T-helper 17 cell (primary cell): ENCODE measurements at places on chromosomes 5 and 9. TPM values are rescaled to one million over a fixed set of nuclear protein-coding genes. Genes with fewer than 3 reads are reported as not detected.

Gene IFNA21
- not detected for total RNA-seq

Gene CCDC192
- total RNA-seq, result not detected

- DNase-seq, result no peak
Observed at GRCh38 chr9:77028478-77028877, 9.0 kb downstream of the FOXB2 start.

DNA sequence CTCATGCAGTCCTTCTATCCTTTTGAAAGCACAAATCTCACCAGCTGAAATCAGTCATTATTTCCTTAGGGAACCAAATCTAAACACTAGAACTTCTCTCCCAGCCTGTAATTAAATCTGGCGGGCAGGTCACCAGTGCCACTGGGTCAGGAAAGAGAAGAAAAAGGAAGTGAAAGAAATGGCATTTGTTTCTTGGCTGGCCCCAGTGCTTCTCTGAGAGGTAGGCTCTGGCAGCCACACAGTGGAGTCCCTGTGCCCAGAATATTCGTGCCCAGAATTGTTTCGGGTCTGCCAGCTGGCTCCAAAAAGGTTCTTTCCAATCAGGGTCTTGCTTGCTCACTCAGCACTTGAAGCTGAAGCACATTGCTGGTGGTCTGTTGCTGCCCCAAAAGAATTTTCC is 133.9 kb upstream of the MTAP start:
- no peak for DNase-seq

- DNase-seq, result no peak
Observed at GRCh38 chr5:171162596-171162995, 146.5 kb upstream of the TLX3 start.

DNA sequence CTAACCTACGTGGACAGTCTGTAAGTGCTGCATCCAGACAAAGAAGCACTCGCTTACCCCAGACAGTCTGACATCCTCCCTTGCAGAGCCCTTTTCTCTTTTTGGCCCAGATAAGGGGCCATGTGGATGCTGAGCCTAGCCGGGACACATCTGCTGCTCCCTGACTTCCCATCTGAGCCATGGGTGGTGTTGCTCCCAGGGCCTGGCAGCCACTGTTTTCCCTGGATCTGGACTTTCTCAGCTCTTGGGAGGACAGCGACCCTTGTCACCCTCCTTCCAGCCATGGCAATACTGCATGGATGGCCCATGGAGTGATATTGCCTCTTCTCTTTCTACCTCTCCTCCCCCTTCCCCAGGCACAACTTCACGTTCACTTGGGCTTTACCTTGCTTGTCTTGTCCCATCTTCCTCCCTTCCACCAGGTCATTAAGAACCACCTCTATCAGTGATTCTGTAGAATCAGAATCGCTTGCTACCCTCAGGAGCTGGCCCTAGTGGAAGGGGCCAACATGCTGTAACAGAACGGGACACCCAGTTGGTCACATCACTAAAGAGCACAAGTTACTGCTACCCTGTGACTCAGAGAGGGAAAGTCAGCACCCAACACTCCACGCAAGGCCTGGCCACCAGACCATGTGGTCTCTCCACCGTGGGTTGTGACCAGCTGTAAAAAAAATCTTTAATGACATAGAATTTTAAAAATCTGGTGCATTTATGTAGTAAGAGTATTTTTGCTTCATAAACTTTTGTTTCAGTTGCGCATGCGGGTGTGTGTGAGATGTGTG is 4.4 kb downstream of the NEURL1B start:
- DNase-seq, result no peak

Gene FOXD4
- total RNA-seq, result not detected

GRCh38 chr5:121432-121831 is 29.5 kb downstream of the PLEKHG4B start:
- DNase-seq, result no peak

Gene DPH7
- total RNA-seq, result 52.0 TPM

GRCh38 chr5:141084487-141084989 is 9.9 kb upstream of the PCDHB2 start:
- DNase-seq, result no peak

DNA sequence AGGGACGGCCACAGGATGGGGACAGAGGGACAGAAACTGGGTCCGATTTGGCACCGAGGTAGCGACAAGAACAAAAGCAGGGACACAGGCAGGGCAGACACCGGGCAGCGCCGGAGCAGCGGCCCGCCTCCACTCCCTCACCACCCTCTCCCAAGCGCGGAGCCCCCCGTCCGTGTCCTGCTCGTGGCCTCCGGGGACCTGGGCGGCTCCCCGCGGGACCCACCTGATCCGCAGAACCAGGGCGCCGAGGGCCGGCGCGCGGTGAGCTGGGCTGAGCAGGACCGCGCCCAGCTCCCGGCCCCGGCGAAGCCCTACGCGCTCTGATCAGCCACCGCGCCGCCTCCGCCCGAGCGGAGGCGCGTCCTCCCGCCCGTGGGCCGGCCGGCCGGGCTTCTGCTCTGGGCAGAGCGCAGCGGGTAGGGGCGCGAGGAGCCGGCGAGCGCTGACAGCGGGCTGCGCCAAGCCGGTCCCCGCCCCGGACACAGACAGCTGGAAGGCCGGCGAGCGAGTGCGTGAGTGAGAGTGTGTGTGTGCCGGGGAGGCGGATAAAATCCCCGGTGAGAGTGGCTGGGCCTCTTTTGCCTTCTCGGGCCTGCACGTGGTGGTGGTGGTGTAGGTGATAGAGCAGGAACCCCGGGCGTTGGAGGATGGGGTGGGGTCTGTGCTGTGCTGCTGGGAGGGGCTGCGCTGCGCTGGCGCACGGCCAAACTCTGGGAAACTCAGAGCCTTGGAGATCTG is at the start of gene GGTA1:
TSS of gene GGTA1 (minus strand) at position 418 of the 738 bp plus-strand sequence. CDS start 31,922 bp downstream, outside the sequence.
- DNase-seq, result no peak

DNA sequence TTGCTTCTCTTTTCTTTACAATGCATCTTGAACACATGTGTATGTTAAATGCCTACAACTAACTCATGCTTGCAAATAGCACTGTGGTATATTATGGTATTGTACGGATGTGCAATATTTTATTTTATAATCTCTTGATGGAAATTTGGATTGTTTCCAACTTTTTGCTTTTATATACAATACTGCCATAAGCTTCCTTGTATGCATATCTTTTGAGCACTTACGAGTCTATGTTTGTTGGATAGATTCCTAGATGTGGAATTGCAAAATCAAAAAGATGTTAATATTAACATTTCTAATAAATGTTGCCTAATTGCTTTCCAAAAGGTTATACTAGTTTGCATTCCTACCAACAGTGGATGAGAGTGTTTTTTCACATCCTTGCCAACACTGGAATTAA is 3.4 kb upstream of the GALNT12 start:
- DNase-seq, result no peak

Gene PCDHA9
- not detected for total RNA-seq

DNA sequence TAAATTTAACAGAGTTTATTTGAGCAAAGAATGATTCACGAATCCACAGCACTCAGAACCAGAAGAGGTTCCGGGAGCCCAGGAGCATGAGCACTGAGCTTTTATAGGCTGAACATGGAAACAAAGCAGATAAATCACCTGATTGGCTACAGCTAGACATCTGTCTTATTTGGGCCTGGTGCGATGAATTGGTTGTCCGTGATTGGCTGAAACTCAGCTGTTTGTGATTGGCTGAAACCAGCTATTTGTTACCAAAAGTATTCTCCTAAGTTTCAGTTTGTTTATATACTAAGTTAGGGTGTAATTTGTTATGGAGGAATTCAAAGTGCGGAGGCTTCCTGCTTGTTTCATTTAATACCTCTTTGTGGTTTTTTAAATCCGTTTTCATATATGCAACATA is 15.8 kb upstream of the LCP2 start:
- DNase-seq, result no peak

- DNase-seq, result no peak
Observed at GRCh38 chr5:125499636-125500332, 753.3 kb upstream of the ZNF608 start.

Gene ORM2
- total RNA-seq, result not detected

DNA sequence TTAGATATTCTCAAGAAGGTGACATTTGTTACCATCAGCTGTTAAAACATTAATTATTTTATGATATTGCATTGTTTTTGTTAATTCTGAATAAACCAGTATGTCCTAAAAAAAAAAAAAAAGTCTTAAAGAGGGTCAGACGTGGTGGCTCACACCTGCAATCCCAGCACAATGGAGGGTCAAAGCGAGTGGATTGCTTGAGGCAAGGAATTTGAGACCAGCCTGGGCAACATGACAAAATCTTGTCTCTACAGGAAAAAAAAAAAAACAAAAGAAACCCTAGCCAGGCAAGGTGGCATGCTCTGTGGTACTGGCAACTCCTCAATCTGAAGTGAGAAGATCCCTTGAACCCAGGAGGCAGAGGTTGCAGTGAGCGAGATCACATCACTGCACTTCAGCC is 46.8 kb downstream of the CYLC2 start:
- no peak for DNase-seq

DNA sequence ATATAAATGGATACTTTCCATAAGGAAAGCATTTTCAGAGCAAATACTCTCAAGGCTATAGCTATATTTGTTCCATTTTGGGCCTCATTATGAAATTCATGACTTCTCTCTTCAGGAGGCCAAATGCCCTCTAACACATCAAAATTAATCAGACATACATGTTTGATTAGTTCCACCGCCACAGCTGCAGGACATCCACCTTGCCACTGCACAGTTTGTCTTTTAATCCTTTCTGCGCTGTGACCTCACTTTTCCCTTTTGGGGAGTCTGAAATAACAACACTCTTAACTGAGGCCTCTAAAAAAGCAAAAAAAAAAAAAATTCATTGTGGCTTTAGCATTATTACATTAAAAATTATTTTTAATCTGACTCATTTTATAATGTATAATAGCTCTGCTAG is 279.1 kb upstream of the CDH12 start:
- no peak for DNase-seq

GRCh38 chr5:2865856-2866255 is 114.4 kb upstream of the IRX2 start:
- DNase-seq, result no peak

- DNase-seq, result no peak
Observed at GRCh38 chr5:122404018-122404417, 92.0 kb downstream of the SNCAIP start.

- DNase-seq, result no peak
Observed at GRCh38 chr5:116942622-116943021, 368.0 kb upstream of the SEMA6A start.

DNA sequence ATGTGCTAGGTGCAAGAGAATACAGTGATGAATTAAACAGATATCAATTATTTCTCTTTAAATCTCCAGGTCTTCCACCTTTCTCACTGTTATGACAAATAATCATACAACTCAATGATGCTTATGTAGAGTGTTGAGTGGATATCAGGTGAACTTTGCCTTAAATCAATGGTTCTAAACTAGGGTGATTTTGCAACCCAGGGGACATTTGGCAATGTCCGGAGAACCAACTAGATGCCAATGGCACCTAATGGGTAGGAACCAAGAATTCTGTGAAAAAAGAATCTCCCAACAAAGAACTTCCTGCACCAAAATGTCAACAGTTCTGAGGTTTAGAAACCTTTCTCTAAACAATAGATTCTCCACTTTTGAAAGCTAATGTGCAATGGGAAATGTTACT is 52.0 kb upstream of the GDNF start:
- DNase-seq, result no peak

Gene GALNT12
- 11.3 TPM for total RNA-seq

- no peak for DNase-seq
Observed at GRCh38 chr5:111589316-111589715, 77.0 kb upstream of the STARD4 start.

DNA sequence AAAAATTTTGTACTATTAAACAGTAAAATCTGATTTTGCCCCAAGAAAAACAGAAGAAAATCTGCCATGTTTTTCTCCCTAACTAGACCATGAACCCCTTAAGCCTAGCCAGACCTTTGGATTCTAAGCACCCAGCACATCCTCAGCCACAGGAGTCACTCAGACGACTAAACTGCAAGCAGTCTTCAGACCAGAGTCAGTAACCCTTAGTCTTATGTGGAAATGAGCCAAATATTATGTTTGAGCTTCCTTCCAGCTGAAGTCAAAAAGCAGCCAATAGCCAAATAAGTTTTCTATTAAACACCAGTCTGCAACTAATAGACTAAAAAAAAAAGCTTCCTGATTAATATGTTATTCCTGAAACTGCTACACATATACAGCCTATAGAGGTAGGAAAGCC is 47.4 kb downstream of the GOLPH3 start:
- no peak for DNase-seq

GRCh38 chr9:133194597-133194996 is 14.5 kb downstream of the OBP2B start:
- DNase-seq, result no peak

GRCh38 chr5:93623153-93623552 is 40.1 kb downstream of the NR2F1 start:
- DNase-seq, result no peak

Gene SHB
- total RNA-seq, result 1.5 TPM
